ENCODE measurements at places on chromosomes 7 and 10. TPM values are rescaled to one million over a fixed set of nuclear protein-coding genes. Genes with fewer than 3 reads are reported as not detected.

- ATAC-seq, result peak; percentile 49
Observed at GRCh38 chr10:14560274-14560673, 214.4 kb downstream of the FAM107B start.

GRCh38 chr10:92822060-92822634 is 26.2 kb upstream of the EXOC6 start:
- ATAC-seq, result peak; percentile 64

GRCh38 chr10:77925795-77926565 is 575 bp downstream of the DLG5 start:
- peak; percentile 78 for ATAC-seq

- ATAC-seq, result no peak
Observed at GRCh38 chr10:24771943-24772694, 48.4 kb upstream of the ARHGAP21 start.

DNA sequence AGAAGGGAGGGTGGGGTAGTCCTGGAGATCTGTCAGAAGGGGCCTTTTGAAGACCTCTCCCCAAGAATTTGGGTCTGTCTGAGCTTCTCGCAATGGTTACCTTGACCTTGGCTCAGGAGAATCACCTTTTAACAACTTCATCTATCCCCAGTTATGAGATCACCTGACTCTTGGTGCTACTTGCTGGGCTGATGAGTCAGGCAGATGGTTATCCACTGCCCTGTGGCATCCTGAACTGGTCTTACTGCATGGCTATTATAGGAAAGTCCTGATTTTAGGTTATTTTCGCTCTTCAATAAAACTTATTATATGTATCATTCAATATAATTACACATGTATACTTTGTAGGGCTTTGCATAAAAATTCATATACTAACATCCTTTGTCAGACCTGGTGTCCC is 274.7 kb downstream of the GFRA1 start:
- no peak for ATAC-seq

DNA sequence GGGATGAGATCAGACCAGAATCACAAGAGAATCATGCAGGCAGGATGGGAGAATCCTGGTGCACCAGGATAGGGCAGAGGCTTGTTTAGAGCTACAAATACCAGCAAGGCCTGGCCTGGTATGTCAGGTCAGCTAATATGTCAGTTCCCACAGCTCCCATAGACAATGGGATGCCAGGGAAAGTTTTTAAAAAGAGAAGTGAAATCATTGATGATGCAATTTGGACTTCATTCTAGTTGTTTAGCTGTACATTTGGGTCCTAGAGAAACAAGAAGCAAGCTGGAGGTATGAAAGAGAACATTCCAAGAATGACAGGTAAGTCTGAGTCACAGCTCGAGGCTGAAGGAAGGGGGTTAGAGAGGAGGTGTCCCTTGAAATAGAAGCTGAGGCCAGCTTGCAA is 45.2 kb downstream of the GPR141 start:
- no peak for ATAC-seq

DNA sequence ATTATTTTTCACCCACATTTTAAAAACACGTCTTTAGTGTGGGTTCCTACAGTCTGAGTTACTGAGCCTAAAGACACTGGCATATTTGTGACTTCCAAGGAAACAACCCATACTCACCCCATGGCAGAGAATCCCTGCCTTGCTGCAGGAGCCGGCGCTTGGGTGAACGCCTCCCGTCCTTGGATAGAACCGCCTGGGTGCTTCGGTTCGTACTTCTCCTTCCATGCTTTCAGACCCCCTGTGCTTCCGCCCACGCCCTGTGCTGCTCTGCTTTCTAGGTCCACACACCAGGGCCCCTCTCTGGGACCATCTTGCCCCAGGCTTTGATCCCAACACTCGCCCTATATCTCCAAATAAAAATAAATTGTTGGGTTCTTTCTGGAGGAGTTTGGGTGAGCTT is 125.8 kb downstream of the PTPRN2 start:
- no peak for ATAC-seq

- ATAC-seq, result no peak
Observed at GRCh38 chr7:66211429-66211828, 6.3 kb downstream of the TPST1 start.

DNA sequence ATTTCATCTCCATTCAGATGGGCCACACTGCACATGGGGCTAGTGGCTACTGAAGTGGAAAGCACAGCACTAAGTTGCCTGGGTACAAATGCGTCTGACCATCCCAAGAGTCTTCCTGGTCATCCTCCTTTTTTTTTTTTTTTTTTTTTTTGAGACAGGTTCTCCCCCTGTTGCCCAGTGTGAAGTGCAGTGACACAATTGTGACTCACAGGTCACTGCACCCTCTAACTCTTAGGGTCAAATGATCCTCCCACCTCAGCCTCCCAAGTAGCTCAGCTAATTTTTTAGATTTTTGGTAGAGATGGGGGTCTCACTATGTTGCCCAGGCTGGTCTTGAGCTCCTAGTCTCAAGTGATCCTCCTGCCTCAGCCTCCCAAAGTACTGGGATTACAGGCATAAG is 3.4 kb upstream of the TRRAP start:
- no peak for ATAC-seq

DNA sequence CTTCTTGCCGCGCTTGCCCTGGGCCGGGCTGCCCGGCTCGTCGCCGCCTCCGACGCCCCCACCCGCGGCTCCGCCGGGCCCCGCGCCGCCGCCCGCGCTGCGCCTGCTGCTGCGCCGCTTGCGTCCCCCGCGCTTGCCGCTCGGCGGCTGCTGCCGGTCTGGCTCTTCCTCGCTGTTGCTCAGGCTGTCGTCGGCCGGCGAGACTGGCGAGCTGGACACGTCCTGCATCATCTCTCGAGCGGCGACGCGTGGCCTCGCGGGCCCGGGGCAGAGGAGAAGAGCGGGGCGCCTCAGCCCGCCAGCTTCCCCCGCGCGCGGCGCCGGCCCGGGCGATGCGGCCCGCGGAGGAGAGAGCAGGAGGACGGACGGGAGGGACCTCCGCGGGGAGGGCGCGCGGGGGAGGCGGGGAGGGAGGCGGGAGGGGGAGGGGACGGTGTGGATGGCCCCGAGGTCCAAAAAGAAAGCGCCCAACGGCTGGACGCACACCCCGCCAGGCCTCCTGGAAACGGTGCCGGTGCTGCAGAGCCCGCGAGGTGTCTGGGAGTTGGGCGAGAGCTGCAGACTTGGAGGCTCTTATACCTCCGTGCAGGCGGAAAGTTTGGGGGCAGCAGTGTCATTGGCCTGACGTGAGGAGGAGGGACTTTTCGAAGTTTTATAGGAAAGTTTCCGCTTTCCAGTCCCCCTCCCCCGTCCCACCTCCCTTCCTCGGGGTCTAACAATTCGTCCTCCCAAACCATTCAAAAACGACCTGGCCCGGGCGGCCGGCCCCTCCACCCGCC is at the start of gene TWIST1:
Gene TWIST1 (minus strand): TSS at position 546 of the 779 bp plus-strand sequence. CDS start 315 bp downstream, at position 231.
- no peak for ATAC-seq

GRCh38 chr10:44971935-44972757 is 6.5 kb downstream of the DEPP1 start:
- ATAC-seq, result no peak

GRCh38 chr7:30321882-30322192 is 37.4 kb downstream of the ZNRF2 start:
- ATAC-seq, result no peak

DNA sequence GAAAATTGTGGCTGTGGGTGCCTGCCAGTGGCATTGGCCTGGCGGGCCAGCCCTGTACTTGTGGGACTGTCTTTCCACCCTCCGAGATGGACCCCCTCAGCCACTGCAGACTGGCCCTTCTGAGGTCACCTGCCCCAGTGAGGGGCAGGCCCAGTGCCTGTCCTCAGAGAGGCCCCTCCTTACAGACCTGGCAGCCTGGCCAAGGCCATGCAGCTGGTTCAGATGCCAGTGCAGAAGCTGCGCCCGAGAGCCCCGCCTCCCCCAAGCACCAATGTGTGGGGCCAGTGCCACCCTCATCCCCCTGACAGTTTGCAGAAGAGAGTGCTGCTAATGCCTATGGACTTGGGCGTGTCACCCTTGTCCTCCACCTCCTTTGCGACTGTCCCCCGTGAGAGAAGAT is 10.0 kb downstream of the ZNF316 start:
- no peak for ATAC-seq

DNA sequence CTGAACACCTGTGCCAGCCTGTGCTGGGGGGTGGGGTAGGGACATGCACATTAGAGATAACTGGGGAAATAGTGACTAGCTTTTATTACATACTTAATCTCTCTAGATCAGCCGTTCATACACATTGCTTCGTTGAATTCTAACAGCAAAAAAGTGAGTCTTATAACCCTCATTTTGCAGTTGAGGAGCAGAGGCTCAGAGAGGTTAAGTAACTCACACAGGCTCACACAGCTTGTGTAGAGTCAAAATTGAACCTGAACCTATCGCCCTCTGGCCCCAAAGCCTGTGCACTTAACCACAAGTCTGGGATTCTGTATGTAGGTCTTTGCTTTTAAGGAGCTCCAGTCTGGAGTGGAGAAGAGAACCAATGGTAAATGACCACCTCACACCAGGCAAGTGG is 59.9 kb downstream of the CDH23 start:
- ATAC-seq, result no peak

- ATAC-seq, result no peak
Observed at GRCh38 chr10:76265441-76266113, 834.2 kb downstream of the LRMDA start.

- ATAC-seq, result no peak
Observed at GRCh38 chr10:74072503-74072902, 74.6 kb downstream of the VCL start.

- ATAC-seq, result no peak
Observed at GRCh38 chr7:158266426-158266816, 321.2 kb downstream of the PTPRN2 start.

GRCh38 chr7:125654076-125654475 is 724.5 kb upstream of the POT1 start:
- no peak for ATAC-seq

GRCh38 chr10:47300429-47300931 is 483 bp downstream of the GDF10 start:
- no peak for ATAC-seq

DNA sequence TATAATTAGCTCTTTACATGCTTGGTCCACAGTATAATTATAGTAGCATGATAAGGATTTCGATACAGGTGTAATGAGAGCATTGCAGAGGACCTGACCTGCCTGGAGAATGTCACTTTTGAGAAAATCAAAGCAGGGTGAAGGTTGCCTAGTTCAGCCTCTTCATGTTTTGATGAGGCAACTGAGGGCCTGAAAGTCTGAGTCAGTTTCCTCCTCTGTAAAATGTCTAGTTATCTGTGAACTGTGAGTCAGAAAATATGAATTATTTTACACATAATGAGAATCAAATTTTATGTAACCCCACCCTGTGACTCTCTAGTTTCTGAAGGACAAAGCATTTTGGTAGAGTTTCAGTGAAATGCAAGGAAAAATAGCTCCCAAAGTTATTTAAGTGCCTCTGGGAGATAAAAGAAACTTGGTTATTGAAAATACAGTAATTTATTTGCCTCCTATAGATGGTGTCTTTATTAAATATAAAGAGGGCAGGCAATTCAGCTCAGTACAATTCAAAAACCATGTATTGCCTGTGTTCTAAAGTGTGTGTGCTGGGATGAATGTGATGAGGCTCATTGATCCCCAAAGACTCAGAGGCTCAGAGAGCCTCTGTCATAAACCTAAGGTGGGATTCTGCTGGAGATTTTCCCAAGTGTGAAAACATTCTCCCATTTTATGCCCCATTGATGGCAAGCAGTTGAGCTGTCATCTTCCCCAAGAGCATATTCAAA is 37.3 kb upstream of the SAMD9L start:
- peak; percentile 97 for ATAC-seq

DNA sequence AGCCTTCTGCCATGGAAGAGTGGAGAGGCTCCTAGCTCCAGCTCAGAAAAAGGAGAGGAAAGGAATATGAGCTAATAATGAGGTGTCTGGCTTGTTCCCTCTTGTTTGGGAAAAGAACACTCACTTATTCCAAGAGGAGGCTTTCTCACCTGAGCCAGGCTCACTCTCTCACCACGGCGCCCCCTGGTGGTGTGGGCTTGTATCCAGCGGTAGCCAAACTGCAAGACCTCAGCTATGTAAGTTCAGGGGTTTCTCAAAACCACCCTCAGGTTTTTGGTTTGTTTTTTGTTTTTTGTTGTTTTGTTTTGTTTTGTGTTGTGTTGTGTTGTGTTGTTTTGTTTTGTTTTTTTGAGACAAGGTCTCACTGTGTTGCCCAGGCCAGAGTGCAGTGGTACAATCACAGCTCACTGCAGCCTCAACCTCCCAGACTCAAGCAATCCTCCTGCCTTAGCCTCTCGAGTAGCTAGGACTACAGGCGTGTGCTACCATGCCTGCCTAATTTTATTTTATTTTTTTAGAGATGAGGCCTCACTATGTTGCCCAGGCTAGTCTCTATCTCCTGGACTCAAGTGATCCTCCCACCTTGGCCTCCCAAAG is 124.0 kb downstream of the TMEM130 start:
- peak; percentile 43 for ATAC-seq

DNA sequence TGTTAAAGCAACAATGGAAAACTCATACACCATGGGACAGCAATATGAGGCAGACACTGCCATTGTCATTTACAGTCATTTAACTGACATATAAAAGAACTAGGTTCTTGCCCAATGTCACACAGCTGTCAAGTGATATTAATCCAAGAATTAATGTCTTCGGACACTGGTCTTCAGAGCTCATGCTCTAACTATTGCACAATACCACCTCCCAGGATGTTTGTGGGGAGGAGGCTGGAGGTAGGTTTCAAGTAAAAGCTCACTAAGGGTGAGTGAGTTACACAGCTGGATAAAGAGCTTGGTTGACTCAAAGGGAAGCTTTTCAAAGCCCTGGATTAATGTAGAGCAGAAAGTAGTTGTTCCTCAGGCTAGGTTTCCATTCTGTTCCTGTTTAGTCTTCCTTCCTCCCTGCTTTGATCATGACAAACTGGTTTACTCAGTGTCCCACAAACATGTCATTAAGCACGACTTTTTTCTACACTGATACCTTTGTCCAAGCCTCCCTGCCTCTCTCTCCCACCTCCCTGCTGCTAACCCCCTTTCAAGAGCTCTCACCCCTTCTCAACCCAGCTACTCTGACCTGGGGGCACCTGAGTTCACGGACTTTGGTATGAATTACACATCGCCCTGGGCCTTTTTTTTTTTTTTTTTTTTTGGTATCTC is 987 bp upstream of the EXOC6 start:
- peak; percentile 30 for ATAC-seq

- ATAC-seq, result no peak
Observed at GRCh38 chr7:51276967-51277366, 39.6 kb downstream of the COBL start.

LRIT1 gene
- total RNA-seq, result not detected

SLC29A4 gene
- 3.2 TPM for total RNA-seq

OPALIN gene
- total RNA-seq, result not detected

ZNF467 gene
- total RNA-seq, result not detected

ZNF425 gene
- total RNA-seq, result 0.39 TPM

CD36 gene
- total RNA-seq, result not detected

UCMA gene
- not detected for total RNA-seq

Data from activated T-helper 17 cell treated with anti-CD3 and anti-CD28 coated beads, Interleukin-2, amount 50 U/mL, for 72 hours (primary cell).